AG09309 (cell line): ENCODE measurements at places on chromosomes 6 and 20.

GRCh38 chr6:131636880-131637792 lies at the start of gene ENPP3:
Gene ENPP3 (plus strand): TSS chr6:131637302. CDS start chr6:131637385, 83 bp downstream.
- no peak for DNase-seq

GRCh38 chr6:21588481-21589351 lies 4.8 kb upstream of the SOX4 start:
- DNase-seq, result no peak

DNA sequence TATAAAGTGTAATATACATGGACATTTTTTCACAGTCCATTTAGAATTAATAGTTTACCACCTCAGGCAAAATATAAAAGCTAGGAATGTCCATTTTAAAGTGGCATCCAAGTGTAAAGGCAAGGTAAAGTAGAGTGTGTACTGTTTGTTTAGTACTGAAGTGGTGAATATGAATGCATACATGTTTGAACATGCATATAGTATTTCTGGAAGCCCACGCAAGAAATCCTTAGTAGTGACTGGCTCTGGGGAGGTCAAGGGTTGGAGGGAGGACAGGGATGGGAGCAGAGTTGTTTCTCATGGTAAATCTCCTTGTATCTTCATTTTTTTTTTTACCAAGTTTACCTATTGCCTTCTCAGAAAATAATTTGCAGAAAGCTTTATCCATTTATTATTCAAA lies 129.2 kb downstream of the UNC5CL start:
- DNase-seq, result no peak

DNA sequence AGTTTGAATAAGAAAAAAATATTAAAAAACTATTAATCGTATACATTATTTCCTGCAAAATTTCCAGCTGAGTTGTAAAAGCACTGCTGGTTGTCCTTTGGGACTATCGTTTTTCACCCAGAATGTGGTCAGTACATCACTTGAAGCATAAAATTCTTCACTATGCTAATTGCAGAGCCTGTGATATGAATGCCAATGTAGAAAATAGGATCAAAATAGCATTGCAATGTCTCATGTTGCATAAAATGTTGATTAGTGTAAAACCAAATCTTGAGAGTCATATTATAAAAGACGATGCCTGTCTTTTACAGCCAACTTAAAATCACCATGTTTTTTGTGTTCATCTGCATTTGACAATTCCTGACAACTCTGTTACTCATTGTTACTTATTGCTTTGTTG lies 207.7 kb downstream of the MMUT start:
- no peak for DNase-seq

- DNase-seq, result no peak
Measured at GRCh38 chr6:46288835-46289234, 118.1 kb upstream of the ENPP5 start.

DNA sequence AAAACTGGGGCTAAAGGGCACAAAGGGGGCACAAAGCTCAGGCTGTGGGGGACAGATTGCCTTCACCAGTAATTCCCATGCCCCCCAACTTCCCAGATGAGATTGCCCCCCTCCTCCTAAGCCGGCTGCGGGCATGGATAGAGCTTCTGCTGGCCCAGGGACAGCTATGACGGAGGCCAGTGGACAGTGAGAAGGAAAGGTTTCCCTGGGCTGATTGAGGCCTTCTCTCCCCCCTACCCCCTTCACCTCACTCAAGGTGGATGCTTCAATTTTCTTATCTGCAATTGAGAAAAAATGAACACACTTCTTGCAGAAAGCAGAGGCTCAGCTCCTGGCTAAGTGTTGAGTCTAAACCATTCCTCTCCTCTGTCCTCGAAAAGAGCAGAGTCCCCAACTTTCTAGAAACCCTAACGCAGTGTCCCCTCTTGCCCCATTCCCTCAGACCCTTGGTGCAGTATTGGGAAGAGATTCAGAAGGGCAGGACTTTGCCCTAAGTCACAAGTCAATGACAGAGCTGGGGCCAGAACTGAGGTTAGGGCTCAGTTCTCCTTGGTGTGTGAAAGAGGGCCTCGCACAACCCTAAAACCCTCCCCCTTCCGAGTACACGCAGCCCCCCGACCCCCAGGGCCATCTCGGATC lies 808 bp downstream of the SDC4 start:
- DNase-seq, result no peak

DNA sequence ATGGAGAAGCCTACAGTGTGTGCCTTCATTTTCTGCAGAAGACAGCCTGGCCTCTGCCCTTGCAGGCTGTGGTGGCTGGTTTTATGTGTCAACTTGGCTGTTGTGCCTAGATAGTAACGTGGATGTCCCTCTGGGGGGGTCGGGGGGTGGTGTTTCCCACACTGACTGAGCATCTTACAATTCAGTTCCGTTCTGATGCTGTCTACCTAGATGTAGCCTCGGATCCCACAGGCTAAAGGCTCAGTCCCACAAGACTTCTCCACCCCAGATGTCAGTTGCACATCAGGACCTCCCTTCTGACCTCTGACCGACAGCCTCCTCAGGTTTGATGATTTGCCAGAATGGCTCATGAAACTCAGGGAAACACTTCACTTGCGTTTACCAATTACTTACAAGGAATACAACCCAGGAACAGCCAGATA lies 4.4 kb downstream of the PYGB start:
- no peak for DNase-seq

DNA sequence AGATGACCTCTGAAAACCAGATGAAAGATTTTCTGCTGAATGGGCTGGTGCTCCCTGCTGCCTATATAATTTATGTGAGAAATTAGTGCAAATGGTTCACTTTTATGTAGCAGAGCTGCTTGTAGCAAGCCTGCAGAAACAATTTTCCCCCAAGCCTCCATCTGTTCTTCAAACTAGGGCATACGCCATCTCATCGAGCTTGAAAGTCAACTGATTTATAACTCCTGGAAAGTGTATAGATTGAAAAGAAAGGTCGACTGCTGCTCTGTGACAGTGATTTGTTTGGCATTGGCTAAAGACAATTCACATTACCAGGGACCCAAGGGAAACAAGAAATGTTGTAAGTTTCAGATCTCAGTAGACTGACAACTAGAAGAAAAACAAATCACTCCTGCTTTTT lies 93.3 kb downstream of the PACRG start:
- no peak for DNase-seq

DNA sequence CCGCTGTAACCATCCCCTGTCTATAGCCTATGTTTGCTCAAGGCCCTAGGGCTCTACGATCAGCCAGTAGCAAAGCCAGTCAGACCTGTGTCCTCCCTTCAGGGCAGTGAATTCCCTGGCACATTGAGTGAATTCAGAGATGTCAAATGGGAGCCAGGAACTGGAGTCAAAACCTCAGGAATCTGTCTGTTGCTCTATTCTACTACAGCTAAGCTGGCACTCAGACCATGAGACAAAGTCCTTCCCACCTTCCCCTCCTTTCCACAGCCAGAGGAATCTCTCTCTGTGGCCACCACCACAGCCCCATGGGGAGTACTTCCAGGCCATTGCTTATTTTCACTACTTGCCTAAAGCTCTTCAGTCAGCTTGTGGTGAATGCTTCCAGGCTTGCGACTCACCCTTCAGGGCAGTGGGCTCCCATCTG lies 82.0 kb downstream of the PKIB start:
- DNase-seq, result peak; percentile 10

- DNase-seq, result no peak
Measured at GRCh38 chr6:21968411-21968810, 328.4 kb downstream of the PRL start.

DNA sequence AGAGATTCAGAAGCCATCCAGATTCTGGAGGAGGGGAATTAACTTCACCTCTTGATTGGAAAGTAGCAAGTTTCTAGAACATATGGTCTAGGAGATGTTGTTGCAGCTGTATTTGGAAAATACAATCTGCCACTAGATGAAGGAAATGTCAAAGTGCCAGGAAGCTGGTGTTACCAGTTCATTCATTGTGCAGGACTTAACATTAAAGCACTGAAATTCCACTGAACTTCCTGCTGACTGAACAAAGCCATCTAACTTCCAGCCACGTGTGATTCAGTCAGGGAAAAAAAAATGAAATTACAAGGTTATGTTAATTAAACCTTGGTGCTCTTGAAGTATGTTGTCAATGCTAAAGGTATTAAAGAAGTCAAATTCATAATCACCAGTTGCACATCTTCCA lies 321.5 kb upstream of the SASH1 start:
- no peak for DNase-seq

DNA sequence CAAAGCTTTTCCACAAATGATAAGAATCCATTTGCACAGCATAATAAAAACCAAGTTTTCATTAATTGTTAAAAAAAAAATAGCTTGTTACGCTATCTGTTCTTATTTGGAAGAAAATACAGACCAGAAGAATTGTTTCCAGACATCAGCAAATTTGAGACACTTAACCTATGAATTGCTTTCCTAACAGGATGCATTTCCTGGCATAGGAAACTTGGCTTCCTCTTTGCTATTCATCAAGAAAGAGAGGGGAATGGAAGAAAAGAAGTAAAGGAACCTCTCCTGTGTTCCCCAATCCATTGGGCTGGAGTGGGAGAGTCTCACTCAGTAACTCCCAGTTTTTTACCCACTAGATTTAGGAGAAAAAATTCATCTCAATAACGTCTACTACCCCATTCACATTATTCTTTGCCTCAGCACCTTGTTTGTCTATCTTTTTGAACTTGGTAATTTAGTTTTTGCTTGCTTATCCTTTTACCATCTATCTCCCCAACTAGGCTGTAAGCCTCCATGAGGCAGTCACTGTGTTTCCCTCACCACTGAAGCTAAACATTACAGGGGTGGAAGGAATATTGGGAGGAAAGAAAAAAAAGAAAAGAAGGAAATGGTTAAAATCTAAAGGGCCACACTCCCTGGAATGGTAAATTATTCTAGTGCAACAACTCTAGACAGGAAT lies 150.3 kb downstream of the COL21A1 start:
- DNase-seq, result no peak

- no peak for DNase-seq
Measured at GRCh38 chr6:12403947-12404647, 113.9 kb downstream of the EDN1 start.

DNA sequence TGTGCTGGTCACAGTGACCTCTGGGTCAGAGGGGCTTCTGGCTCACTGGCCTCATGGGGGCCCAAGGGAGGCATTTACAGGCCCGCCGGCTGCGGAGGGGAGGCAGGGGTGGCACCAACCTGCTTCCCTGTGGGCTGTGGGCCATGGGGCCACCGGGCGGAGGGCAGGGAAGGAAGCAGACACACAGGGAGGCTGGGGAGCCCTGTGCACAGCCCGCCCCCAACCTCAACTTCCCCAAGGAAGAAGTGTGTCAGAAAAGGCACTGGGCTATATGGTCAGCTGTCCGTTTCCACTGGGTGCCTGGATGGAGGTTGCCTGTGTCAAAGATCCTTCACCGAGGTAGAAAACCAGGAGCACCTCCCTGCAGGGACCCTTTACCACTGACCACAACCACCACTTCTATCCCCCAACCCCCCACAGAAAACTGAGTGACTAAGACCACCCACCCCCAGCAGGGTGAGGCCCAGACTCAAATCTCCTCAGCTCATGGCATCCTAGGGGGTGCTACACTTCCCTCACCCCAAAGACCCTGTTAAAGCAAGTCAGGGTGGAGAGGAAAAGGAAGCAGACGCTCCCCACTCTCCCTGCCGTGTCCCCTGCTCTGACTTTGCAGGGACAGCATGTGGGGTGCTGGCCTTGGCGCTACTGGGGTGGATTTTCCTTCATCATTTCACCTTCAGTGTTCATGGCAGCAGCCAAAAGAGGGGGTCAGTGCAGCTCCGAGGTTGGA lies 5.6 kb downstream of the CST3 start:
- DNase-seq, result no peak

DNA sequence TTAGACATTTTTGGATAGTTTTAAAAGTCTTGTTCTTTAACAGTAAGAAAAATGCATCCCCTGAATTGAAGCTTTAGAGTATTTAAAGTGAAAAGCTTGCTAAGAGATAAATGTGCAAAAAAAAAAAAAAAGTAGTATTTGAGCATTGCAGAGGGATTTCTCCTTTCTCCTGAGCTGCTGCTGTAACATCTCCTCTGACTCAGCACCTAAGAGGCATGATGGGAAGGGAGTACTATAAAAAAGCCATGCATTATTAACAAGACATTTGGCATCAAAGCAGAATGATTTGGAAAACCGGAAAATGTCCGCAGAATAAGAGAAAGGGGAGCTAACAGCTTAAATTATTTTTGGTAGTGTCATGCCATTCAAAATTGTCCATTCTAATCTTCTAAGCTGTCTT lies 27.9 kb downstream of the B4GALT5 start:
- peak; percentile 46 for DNase-seq

- no peak for DNase-seq
Measured at GRCh38 chr6:146861029-146861563, 262.3 kb downstream of the ADGB start.

- no peak for DNase-seq
Measured at GRCh38 chr20:23039136-23039875, 4.2 kb downstream of the SSTR4 start.

DNA sequence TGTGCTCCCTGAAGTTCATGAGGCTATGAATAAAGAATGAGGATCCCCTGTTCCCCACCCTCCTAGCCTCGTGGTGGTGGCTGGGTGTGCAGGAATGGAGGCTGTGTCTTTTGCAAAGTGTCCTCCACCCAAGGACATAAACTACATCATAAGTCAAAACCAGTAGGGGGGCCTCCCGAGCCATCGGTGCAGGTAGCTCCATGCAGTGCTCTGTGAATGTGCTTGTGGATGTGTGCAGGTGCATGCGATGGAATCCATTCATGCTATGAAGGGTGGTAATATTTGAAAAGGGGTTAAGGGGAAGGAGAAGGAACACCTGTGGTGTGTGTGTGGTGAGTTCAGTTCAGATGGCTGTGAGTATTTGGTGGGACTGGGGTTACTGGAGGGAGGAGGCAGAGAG lies 197.3 kb downstream of the NRN1 start:
- no peak for DNase-seq

DNA sequence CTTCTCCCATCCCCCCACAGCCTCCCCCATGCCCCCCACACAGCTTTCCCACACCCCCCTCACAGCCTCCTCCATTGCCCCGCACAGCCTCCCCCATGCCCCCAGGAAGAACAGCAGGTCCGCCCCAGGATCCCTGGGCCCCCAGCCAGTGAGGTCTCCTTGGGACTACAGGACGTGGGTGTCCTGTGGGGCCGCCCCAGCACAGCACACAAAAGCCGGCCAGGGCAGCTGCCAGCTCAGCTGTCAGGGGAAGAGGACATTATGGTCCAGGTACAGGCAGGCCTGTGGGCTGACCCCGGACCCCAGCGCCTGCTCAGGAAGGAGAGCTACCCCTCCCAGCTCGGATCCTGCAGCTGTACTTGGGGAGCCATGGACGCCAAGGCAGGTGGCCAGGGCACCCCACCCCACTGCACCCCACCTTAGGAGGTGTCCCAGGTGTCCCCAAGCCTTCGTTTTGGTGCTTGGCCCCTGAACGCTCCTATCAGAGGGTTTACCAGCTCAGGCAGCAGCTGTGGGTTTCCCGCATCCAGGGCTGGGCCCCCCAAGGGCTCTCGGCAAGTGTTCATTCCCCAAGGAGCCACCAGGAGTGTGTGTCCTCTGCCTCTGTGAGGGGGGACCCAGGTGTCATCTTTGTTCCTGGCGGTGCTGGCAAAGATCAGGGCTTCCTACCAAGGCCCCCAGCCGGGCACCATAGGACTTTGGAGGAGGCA lies 42.3 kb upstream of the GATA5 start:
- no peak for DNase-seq
